ENCODE measurements at places on chromosomes 11 and 22.

DNA sequence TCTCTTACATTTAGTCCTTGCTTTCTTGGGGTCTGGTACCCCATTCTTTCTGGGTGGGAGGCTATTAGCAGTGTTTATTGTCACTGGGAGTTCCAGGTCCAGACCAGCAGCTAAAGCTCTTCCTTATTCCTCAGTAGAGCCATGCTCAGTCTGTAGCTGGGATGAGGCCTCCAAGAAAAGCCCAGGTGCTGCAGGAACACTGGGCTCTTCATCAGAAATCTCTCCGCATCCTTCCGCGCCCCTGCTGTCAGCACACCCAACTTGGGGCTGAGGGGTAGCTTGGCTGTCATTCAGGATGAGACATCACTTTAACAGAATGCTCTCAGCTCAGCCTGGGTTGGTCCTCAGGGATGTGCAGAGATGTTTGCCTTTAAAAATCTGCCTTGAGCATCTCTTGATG, 97.5 kb downstream of the GRAMD1B start:
- no peak for DNase-seq

- no peak for DNase-seq
Observed at GRCh38 chr22:19819911-19820879, 34.5 kb downstream of the GNB1L start.

DNA sequence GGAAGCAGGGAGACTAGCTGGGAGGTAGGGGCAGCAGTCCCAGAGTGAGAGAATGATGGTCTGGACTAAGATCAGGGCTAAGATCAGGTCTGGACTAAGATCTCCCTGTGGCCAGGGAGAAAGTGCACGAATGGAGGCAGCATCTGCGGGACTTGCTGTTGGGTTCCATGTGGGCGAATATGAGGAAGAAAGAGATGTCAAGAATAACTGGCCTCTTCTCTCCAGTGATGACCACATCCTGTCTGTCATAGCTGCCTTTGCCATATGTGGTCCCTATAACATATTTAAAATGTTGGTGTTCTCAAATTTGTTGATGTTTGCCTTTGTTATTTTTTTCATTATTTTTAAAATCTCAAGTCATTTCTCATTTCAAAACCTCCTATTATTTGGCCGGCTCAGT, 27.4 kb upstream of the CXCR5 start:
- DNase-seq, result no peak

DNA sequence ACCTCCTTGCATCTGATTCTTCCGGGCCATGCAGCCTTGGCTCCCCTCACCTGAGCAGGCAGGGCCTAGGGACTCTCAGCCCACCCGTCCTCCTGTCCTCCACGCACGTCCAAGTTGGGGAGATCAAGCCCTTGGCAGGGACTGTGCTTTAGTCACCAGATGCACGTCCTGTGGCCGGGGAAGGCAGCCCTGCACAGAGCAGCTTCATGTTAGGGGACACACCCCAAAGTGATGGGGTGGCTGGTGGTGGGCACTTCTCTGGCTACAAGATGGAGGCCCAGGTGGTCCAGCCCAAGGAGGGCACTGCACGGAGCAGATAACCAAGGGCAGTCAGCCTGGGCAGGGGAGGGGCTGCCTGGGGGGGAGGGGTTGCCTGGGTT, 1.2 kb downstream of the MUC5B start:
- DNase-seq, result no peak

- DNase-seq, result no peak
Observed at GRCh38 chr11:60530454-60531100, 15.4 kb downstream of the MS4A13 start.

DNA sequence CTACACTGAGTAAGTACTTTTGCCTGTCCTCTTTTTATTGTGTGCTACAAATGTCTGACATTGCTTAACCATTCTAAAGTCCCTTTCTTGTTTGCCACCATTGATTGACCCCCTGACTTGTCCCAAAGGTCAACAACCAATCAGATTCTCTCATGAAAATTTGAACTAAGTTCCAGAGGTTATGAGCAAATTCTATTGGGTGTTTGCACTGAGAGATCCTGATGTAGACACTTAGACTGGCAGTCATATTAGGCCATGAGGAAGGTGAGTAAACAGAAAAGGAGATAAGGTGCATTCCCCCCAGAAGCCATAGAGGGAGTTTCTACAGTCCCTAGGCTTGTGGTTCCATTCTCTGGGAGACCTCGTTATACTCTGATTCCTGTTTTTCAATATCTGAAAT, 101.3 kb upstream of the E2F8 start:
- no peak for DNase-seq

DNA sequence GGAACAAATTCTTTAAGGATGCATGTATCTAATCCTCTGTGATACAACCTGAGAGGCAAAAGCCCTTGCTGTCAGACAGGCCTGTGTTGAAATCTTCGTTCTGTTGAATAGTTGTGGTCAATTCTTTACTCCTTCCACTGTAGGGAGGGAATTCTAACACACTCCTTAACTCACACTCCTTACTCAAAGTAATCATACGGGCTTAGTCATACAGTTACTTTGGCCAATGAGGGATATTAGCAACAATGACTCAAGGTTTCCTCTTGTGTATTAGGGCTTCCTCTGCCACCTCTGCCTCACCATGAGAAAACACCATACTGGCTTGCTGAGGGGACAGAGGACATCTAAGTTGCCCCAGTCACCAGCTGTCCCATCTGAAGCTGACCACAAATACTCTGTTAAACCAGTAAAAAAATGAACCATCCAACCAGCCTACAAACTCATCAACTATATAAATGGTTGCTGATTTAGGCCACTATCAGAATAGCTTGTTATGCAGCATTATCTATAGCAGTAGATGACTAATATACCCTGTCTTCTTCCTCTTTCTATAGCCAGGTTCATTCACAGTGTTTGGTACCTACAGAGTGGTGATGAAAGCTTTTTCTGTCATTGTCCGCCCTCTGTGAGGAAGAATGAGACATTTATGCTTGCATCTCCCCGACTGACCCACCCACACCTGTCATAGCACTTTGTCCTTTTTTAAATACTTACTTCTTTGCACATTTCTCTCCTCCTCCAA, 322.8 kb upstream of the SYN3 start:
- DNase-seq, result peak; percentile 40

All from iris pigment epithelial cell (primary cell).